Astrocyte (in vitro differentiated cells and primary cell): ENCODE measurements at places on chromosomes 5 and 9.

- DNase-seq, result no peak
Measured at GRCh38 chr5:150137997-150138396, 17.6 kb downstream of the PDGFRB start.

DNA sequence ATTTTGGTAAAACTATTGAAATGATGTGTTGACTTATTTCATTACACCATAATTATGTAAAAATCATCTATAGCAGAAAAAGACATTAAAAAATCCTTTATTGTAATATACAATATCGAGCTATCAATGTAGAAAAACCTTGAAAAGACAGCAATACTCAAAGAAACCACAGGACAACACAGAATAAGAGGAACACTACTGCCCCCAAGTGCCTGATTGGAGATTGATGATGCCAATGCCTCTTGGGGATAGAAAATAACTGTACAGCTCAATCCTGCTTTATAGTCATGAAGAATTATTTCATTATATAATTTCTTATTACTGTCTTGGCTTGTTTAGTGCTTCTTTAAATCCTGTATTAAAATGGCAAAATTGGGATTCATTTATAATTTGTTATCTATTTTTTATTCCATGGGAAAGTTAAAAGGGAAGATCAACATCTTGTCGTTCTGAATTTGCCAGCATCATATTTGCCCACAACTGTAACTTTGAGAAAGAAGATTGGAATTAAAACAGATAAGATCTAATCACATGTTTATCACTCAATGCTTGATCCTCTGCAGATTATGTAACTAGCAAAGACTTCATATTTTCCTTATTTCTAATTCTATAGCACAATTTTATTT is 337.5 kb downstream of the CDH9 start:
- DNase-seq, result no peak

- DNase-seq, result no peak
Measured at GRCh38 chr9:28651050-28651722, 1077.9 kb upstream of the C9orf72 start.

DNA sequence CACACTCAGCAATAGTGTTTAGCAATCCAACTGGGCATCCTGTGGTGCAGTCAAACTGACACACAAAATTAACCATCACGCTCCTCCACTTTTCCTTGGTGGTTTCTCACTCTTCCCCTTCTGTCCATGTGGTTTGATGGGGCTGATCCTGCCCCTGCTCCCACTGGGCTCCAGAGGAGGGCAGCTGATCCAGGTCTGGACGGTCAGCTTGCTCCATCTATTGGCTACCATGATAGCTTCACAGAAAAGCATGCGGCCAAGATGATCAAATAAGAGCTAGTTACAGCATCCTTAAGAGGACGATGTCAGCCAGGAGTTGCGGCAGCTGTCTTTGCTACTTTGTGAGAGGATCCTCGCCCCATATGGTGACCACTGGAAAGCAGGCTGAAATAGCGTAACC is 29.6 kb upstream of the RANBP17 start:
- no peak for DNase-seq

GRCh38 chr9:83489961-83490360 is 48.2 kb downstream of the FRMD3 start:
- DNase-seq, result no peak

GRCh38 chr9:2387166-2387565 is 234.4 kb upstream of the VLDLR start:
- DNase-seq, result no peak

GRCh38 chr5:60487885-60488442 is 212.0 kb downstream of the DEPDC1B start:
- DNase-seq, result no peak
